ENCODE measurements at places on chromosomes 12 and 14.
A peak's percentile ranks its signal among the peaks of the same experiment; 100 is the strongest.

GRCh38 chr12:19388131-19388549 lies 51.2 kb upstream of the AEBP2 start:
- no peak for DNase-seq

- no peak for DNase-seq
Observed at GRCh38 chr12:72485017-72485701, 213.0 kb downstream of the TRHDE start.

DNA sequence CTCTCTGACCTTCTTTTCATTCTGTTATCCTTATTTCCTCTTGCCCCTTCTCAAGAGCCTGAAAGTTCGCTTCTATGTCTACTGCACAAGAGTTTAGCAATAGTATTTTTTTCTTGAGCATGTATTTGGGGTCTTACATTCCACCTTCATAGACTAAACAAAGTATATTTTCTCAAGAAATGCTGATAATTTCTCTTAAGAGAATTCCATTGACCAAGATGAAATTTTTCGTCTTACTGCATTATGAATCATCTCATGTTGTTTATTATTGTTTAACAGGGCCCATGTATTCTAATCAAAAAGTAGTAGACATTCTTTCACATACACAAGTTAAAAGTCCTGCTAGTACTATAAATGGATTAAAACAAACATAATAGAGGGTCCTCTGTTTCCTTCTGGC lies 219.3 kb downstream of the C12orf50 start:
- no peak for DNase-seq

GRCh38 chr12:69783365-69783764 lies 41.7 kb upstream of the MYRFL start:
- no peak for DNase-seq

GRCh38 chr14:37594971-37595808 lies at the start of the genes FOXA1 and TTC6:
TSS of gene FOXA1 (minus strand) at chr14:37595249. CDS start at chr14:37594972, 277 bp downstream.
TSS of gene TTC6 (plus strand) at chr14:37595629. CDS start at chr14:37622065, 26,436 bp downstream.
- DNase-seq = no peak

- DNase-seq = no peak
Observed at GRCh38 chr14:20436363-20436755, 393 bp upstream of the KLHL33 start.

DNA sequence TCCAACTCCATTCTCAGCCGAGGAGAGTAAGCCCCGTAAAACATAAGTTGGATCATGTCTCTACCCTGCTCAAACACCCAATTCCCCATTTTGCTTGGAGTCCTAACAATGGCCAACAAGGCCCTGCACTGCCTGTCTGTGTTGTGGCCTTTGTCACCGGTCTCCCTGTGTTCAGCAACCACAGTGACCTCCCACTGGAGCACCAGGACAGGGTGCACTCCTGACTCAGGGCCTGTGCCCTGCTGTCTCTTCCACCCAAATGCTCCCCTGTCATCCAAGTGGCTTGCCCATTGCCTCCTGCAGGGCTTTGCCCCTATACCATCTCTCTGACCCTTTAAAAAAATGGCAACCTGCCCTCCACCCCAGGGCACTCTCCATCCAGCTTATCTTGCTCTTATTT lies 4.4 kb upstream of the KRT85 start:
- no peak for DNase-seq

DNA sequence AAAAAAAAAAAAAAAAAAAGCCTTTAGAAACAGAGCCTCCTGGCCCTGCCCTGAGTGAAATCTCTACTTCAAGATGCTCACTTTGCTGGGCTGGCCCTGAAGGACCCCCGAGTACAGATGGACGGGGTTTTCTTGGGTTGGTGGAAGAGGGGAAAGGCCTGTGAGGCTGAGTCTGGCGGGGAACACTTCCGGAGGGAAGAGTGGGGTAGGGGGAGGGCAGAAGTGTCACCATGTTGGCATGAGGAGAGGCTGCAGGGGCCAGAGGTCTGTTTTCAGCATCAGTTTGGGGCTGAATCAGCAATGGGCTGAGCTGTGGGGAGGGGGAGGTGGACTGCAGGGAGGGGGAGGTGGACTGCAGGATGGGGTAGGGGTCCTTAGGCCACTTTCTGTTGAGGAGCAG lies 15.3 kb downstream of the RFLNA start:
- no peak for DNase-seq

DNA sequence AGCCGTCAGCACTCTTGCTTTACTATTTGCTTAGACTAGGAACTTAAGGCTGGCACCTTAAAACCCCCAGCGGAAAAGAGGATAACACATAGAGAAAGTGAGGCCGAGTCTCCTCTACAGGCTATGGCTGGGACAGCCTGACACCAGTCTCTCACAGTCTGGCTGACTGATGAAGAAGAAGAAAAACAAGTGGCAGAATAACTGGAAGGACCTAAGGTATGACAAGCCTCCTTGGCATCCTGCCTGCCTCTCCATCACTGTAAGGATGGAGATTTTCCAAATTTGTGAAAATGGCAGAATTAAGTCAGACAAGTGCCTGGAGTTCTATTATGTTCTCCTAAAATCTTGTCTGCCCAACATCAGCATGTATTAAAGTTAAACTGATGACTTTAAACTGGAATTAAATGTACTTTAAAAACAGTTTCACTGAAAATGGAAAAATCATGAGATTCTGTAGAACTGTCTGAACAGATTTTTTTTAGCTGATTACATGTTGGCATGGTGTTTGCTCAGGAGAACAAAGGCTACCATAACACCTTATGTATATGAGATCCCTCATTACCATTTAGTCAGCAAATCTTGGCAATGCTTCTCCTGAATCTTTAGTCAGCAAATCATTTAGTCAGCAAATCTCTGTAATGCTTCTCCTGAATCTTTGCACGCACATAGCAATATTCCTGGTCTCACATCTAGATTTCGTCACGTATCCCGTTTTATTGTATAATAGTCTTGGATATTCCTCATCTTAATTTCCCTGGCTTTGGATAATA lies 140.3 kb upstream of the AEBP2 start:
- DNase-seq = no peak

- no peak for DNase-seq
Observed at GRCh38 chr12:42704810-42705401, 115.4 kb upstream of the PRICKLE1 start.

GRCh38 chr14:37859177-37859576 lies 263.7 kb downstream of the TTC6 start:
- no peak for DNase-seq

- DNase-seq = no peak
Observed at GRCh38 chr12:69546693-69547438, 38.4 kb upstream of the CCT2 start.

- DNase-seq = no peak
Observed at GRCh38 chr14:74594029-74594428, 18.0 kb downstream of the LTBP2 start.

DNA sequence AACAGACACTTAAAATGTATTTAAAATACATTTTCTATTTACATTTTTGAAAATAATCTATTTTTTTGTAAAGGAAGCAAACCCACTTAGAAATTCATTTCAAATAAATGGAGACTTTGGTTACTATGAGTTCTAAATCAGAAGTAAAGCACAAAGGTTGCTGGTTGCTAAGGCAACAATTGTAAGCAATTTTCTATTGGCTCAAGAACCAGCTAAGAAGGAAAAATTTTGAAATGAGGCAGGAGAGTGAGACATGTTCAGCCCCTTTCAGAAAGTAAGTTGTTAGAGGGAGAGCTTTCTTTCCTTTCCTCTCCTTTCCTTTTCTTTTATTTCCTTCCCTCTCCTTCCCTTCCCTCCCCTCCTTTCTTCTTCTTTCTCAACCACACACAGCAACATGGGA lies 80.7 kb downstream of the PRMT8 start:
- DNase-seq = no peak

DNA sequence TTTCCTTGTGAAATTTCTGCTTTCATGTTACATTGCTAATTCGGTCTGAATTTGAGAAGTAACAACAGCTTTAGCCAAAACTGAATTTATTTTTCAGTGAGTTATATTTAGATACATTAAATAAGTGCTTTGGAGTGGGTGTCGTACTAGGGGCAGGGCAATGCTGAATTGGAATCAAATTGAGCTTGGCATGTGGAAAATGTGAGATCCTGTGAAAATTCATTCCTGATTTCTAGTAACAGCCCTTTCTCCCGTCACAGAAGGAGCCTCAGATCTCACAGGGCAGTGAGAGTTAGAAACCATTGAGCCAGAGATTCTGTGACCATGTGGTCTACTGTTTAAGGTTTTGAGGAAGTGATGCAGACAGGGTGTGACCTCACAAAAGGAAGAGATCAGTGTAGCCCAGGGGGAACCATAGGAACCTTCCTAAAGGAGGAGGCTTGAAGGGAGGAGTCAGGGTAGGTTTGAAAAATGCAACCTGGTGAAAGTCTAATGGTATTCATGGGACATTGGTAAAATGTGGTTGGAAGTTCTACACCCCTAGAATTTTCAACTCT lies 1136.8 kb downstream of the AACS start:
- no peak for DNase-seq

GRCh38 chr12:55060470-55060869 lies 40.7 kb downstream of the NEUROD4 start:
- no peak for DNase-seq

DNA sequence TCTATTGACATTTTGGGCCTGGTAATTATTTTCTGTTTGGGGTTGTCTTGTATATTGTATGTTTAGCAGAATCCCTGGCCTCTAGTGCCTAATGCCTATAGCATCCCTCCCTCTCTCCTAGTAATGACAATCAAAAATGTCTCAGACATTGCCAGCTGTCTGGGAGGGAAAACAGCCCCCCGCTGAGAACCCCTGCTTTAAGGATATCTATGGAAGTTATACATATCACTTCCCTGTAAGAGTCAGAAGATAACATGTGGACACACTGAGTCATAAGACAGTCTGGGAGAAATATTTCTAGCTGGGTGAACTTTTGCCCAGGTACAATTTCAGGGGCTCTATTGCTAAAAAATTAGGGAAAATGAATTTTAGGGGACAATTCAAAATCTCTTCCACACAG lies 255.0 kb downstream of the PAWR start:
- DNase-seq = no peak

DNA sequence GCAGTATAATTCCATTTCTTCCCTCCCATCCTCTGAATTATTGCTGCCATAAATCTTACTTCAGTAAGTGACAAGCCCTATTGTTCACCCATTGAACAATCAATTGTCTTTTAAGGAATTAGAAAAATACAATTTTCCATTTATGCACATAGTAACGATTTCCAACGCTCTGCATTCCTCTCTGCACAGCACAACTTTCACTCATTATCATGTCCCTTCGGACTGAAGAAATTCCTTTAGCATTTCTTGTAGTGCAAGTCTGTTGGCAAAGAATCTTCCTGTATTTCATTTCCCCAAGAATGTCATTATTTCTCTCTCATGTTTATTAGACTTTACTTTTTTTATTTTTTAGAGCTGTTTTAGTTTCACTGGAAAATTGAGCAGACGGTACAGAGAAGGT lies 252.1 kb upstream of the RTL1 start:
- DNase-seq = no peak

GRCh38 chr12:11962860-11963259 lies 107.9 kb upstream of the BCL2L14 start:
- no peak for DNase-seq

DNA sequence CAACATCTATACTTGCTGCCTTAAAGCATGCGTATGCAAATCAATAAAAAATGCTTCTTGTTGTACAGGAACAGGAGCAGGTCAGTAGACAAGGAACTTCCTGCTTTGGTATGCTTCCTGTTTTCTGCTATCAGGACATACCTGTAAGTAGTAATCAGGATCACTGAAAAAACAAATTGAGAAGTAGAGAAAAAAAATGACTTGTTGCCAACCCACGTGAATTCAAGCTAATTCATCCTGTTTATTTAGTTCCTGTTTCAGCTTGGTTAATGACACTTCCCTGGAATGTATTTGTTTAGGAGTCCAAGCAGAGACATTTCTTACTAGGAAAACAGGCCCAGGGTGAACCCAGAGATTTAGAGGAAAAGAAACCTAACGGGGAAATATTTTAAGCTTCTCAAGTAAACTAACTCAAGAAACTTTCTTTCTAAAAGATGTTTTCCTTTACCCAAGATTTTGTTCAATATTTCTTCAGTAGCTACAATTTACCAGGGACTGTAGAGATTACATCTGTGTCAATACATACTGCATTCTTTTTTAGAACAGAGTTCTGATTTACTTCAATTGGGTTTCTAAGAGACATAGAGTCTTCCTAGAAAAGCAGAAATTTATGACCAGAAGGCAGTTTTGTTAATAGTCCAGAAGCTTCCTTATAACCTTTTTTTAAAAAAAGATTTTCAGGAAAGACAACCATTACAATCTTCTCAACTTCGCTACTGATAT lies 124.2 kb downstream of the PAWR start:
- no peak for DNase-seq

GRCh38 chr12:54526812-54527630 lies 22.4 kb upstream of the PDE1B start:
- DNase-seq = peak; percentile 10

- DNase-seq = no peak
Observed at GRCh38 chr14:78451319-78451695, 281.1 kb downstream of the NRXN3 start.

DNA sequence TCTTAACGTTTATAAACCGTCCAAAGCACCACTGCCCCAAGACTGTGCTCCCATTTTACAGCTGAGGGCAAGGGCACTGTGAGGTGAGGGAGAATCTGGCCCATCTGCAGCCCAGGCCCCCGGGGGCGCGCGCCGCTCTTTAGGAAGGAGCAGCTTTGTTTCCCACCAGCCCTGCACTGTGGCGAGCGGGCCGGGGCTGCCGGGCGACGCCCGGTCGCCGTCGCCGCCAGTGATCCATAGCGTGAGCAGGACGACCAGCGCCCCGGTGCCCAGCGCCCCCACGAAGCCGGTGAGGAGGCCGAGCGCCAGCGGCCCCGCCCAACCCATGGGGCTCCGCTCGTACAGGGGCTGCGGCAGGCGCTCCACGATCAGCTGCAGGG lies 34.6 kb downstream of the FIGNL2 start:
- no peak for DNase-seq

GRCh38 chr12:7013101-7013500 lies 5.2 kb downstream of the LPCAT3 start:
- DNase-seq = no peak

GRCh38 chr14:85852906-85853305 lies 323.0 kb downstream of the FLRT2 start:
- no peak for DNase-seq

DNA sequence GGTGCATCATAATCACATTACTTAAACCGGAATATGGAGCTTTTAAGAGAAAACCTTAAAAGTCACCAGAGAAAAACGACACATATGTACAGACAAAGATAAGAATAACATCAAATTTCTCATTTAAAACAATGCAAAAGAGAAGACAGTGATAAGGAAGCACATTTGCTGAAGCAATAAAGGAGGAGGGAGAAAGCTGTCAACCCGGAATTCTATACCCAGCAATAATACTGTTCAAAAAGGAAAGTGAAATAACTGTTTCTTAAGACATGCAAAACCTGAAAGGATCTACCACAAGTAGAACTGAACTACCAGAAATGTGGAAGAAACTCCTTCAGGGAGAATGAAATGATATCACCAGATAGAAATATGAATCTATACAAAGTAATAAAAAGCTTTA lies 15.4 kb downstream of the SLC6A13 start:
- no peak for DNase-seq

DNA sequence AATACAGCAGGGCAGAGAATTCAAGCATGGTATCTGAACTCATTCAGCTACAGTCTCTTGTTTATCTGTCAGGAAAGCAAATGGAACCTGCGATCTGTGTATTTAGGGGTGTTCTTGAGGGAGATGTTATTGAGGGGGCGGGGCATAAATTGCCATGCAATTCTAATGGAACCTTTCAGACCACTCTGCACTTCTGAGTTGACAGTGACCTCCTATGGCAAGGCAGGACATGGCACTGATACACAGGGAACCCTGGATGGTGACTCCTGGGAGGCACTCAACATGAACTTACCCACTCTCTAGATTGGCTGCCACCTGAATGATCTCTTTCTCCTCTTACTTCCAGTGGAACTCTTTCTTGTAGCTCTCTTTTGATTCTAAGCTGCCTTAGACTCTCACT lies 787.3 kb downstream of the VRK1 start:
- DNase-seq = no peak

GRCh38 chr14:35085441-35085840 lies 36.3 kb downstream of the PPP2R3C start:
- DNase-seq = no peak

Measured in HFF-Myc (cell line).